ENCODE measurements at places on chromosomes 6 and 20. TPM values are rescaled to one million over a fixed set of nuclear protein-coding genes. Genes with fewer than 3 reads are reported as not detected.

The TREML2 gene
- total RNA-seq, result not detected

The FAM83C gene
- total RNA-seq, result under 0.01 TPM

The CPNE5 gene
- 4.2 TPM for total RNA-seq

The BHLHE23 gene
- total RNA-seq, result not detected

The SPEF1 gene
- under 0.01 TPM for total RNA-seq

The BTNL2 gene
- not detected for total RNA-seq

The MYCT1 gene
- 192 TPM for total RNA-seq

The TCFL5 gene
- total RNA-seq, result 13.1 TPM

The RAET1G gene
- not detected for total RNA-seq

The MAFB gene
- total RNA-seq, result 4.7 TPM

The NRN1 gene
- 49.7 TPM for total RNA-seq

The PCNA gene
- 64.5 TPM for total RNA-seq

The MMP24 gene
- total RNA-seq, result 0.11 TPM

The PKIG gene
- 193 TPM for total RNA-seq

The GMPR gene
- total RNA-seq, result 15.4 TPM

The MLN gene
- not detected for total RNA-seq

All from dermis lymphatic vessel endothelial cell (primary cell).